ENCODE measurements at places on chromosomes 3 and 15.

- DNase-seq: no peak
Measured at GRCh38 chr3:170634663-170635384, 48.9 kb upstream of the SLC7A14 start.

GRCh38 chr15:46523701-46524100 lies 888.9 kb downstream of the SQOR start:
- no peak for DNase-seq

- DNase-seq: no peak
Measured at GRCh38 chr3:81545572-81545971, 215.9 kb downstream of the GBE1 start.

GRCh38 chr3:50044976-50045375 lies 43.7 kb upstream of the RBM5 start:
- DNase-seq: no peak

DNA sequence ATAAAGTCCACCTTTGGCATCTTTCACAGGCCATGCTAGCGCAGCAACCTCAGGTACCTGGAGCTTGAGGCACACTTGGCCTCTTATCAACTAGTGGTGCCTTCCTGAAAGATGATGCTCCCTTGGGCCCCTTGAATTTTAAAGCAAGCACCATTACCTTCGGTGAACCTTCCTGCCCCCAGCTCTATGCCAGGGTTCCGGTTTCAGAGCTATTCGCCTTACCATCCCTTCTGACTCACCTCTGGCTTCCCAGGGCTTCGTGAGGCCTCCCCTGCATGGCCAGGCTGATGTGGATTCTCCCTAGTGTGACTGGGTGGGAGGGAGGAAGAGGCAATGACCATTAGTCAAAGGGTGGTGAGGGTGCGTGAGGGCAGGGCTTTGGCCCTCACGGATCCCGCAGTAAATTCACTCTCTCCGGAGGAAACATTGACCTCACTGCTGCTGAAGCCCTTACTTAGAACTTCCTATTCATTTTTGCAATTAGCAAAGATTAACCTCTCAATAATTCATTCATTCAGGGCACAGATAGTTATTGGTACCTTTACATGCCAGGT lies 16.3 kb downstream of the BHLHE40 start:
- peak; percentile 11 for DNase-seq

DNA sequence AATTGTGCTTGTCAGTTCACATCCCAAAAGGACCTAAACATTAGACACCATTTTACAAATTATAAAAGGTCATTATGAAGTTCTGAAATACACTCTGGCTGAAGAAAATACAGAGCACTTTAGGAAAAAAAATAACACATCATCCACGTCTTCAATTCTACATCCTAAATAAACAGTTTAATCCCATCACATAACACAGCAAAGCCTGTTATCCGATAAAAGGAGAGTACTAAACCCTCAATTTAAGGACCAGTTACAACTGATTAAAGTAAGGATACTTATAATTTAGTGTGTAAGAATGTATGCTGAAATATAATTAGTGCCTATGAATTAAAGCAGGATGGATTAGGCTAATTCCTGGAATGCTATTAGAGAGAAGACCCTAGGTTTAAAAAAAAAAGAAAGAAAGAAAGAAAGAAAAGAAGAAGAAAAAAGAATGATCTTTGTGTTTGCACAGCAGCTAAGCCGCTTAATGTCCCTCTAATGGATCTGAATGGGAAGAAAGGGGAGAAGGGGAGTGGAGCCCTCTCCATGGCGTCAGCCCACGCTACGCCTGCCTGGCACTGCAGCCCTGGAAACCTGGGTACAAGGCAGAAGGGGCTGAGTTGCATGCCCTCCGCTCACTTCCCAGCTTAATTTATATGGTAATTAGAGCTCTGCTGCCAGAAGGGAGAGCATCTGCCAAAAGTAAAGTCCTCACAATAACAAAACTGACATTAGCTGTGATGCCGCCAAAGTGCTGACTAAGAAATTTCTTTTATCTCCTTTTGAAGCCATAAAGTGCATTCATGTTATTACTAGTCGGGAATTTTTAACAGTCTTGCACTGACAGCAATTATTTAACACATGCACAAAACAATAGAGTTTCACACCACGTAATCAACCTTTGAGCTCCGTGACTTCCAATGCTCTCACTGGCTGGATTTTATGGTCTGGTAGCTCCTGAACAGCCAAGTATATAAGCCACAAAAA lies 90.0 kb downstream of the FSIP1 start:
- DNase-seq: no peak

- no peak for DNase-seq
Measured at GRCh38 chr3:114112696-114113095, 56.2 kb downstream of the QTRT2 start.

GRCh38 chr3:50423543-50423942 lies 64.2 kb upstream of the TMEM115 start:
- DNase-seq: no peak

DNA sequence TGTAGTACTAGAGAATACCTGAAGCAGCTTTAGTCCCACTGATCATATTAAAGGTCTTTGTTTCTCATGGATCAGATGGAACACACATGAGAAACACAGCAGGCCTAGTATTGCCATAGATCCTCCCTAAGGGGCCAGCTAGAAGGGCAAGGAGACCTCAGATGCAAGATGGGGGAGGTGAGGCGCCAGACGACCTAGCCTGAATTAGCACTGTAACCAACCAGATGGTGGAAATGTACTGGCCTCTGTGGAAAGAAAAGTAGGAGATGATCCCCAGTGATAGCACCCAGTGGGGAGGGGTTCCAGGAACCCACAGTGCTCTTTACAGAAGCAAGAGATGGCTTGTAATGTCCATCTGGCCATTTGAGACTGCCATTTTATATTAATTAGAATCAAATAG lies 138.2 kb upstream of the ZNF385D start:
- no peak for DNase-seq

DNA sequence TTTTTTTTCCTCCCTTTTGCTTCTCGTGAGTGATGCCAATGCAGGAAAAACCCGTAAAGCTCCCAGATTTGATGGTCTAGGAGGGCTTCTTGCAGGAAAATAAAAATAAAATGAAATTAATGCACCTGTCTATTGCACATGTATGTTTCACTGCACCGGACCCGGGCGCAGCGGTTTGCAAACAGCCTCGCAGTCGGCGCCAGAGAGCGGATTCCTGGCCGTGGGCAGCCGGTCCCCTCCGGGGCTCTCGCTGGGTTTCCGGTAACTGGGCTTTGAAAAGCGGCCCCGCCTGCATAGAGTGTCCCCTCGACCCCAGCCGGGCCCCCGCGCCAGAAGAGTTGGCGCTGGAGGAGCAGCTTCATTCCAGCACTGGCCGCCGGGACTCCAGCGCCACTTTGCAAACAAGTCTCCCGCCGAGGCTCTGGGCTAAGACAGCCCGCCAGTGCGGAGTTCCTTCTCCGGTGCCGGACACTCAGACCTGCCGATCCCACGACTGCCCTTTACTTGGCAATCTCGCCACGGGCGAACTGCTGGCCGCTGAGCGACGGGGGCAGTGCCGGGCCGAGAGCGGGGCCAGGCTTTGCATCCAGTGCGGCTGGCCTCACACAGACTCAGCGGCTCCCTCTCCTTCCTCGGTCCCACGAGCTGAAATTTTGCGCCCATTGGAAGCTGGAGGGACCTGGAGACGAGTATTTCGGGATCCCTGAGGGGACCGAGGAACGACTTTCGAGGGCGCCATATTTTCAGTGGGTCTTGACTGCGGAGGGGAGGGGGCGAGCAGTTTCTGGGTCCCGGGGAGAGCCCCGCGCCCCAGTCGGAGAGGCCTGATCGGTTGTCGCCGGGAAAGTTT lies 225.9 kb upstream of the C2CD4B start:
- DNase-seq: no peak

- DNase-seq: no peak
Measured at GRCh38 chr15:33145447-33145846, 49.1 kb downstream of the FMN1 start.

- DNase-seq: no peak
Measured at GRCh38 chr3:69326855-69327300, 59.0 kb downstream of the FRMD4B start.

DNA sequence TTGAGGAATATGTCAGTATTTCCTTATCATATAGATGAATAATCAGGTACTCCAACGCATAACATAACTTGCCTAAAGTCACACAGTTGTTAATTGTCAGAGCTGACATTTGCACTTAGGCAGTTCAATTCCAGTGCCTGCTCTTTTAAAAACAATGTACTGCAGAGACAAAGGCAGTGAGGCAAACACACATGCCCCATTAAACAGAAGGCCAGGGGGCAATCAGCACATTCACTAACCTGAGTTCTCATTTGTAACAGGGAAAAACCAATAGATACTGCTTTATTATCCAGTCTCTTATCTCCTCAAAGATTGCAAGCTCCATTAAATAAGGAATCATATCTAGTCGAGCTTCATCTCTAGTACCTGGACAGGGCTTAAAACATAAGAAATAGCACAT lies 1017.4 kb downstream of the SQOR start:
- DNase-seq: no peak

- DNase-seq: no peak
Measured at GRCh38 chr3:193620650-193621049, 27.6 kb downstream of the OPA1 start.

DNA sequence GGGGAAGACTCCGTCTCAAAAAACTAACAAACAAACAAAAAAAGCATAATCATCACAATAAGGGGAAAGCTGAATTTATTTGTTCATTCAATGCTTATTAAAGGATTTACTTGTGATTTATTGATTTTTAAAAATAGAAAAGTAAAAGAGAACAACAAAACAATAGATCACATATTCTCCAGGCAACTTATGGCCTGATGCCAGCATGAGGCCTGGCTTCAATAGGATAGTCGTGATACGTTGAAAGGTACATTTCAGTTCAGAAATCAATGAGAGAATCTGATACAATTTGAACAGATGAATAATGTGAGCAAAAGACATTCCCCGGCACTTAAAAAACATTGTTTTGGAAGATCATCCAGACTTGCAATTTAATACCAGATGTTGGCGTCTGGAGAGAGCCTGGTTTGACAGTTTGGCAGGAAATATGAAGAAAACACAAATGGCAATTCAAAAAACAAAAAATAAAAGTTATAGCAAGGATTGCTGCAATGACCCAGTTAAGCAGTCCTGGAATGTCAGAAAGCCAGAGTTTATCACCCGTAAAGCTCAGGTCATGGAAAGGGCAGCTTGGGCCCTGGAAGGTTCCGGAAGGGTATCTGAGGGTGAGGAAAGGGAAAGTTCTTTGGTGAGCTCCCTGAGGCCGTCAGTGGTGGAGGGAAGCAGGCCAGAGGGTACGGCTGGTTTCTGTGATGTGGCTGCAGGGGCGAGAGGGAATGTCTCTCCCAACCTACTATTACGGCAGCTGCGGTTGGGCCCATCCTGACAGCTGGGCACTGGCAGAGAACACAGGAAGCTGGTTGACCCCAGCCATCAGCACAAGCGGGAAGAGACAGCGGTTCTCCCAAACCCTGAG lies 230.2 kb upstream of the HES1 start:
- DNase-seq: no peak

GRCh38 chr3:66394019-66394752 lies 106.6 kb downstream of the LRIG1 start:
- no peak for DNase-seq

DNA sequence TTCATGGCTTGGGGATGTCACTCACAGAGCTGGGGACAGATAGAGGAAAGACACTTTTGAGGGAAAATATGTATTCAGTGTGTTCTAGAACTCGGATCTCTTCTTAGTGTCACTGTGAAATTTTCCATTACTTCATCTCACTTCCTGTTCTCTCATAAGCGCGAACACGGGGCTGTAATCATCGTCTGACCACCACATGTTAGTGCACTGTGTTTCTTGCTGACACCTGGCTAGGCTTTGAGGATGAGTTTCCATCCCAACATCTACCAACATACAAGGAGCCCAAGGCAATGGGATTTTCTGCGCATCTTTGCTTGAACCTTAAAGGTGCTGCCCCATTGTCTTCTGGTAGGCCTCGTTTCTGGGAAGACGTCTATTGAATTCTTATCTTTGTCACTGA lies 84.0 kb downstream of the LIPC start:
- no peak for DNase-seq

DNA sequence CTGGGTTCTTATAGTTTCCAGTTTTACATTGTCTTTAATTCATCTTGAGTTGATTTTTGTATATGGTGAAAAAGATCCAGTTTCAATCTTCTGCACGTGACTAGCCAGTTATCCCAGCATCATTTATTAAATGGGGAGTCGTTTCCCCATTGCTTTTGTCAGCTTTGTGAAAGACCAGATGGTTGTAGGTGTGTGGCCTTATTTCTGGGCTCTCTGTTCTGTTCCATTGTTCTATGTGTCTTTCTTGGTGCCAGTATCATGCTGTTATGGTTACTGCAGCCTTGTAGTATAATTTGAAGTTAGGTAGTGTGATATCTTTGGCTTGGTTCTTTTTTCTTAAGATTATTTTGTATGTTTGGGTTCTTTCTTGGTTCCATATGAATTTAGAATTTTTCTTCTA lies 432.2 kb downstream of the UNC13C start:
- DNase-seq: no peak

GRCh38 chr3:30078736-30079135 lies 527.7 kb upstream of the TGFBR2 start:
- DNase-seq: no peak

DNA sequence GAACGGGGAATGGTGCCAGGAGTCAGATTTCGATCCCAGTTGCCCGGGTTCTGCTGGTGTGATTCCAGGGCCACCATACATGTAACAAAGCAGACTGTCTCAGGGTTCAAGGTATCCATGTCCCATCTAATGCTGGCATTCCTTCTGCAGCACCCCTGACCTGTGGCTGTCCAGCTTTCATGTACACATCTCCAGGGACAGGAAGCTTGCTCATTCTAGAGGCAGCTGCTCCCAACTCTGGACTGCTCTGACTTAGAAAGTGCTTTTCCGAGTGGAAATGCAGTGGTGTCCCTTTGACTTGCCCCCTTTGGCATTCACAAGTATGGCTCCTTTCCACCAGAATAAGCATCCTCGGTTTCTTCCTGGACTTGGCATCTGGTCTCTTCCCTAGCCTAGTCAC lies 30.9 kb downstream of the PML start:
- DNase-seq: no peak

DNA sequence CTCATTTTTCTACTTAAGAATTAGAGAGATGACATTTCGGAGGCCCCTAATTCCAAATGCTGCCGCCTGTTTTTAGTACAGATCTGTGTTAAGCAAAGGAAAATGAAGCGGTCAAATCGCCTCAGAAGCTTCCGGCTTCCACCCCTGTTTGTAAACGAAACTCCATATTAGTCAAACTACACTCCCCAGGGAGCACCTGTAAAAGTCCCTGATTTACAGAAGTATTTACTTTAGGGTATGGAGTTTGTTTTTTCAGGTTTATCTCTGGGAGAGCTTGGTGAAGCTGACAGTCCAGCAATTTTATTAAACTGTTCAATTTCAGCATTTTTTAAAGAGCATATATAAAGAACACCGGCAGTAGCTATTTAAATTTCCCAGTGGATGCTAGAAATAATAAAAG lies 319.8 kb downstream of the FHIT start:
- DNase-seq: no peak

- no peak for DNase-seq
Measured at GRCh38 chr3:194745422-194746184, 59.9 kb downstream of the FAM43A start.

GRCh38 chr3:48516571-48516970 lies 12.6 kb upstream of the SHISA5 start:
- no peak for DNase-seq

Data from D721Med (cell line).